ENCODE measurements at places on chromosomes 2 and 18.

GRCh38 chr2:152627351-152627957 lies 89.8 kb downstream of the PRPF40A start:
- DNase-seq: peak; percentile 55

- DNase-seq: no peak
Observed at GRCh38 chr2:36376319-36376765, 20.8 kb downstream of the CRIM1 start.

DNA sequence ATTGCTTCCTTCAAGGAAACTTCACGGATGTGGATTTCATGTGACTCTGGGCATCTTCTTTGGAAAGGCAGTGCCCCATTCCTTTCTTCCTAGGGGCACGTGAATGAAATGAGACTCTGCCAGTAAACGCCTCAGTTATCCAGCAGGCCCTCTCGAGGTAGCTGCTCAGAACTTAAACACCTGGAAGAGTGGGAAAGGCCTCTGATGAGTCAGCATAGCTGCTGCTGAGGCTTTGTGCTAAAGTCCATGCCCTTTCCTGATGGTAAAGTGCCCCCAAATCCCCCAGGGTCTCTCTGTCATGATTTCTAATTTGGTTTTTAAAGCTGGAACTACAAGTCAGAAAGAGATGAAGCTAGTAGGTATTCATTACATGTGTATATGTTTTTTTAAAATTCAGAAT lies 3.8 kb downstream of the SLC1A4 start:
- DNase-seq: no peak

DNA sequence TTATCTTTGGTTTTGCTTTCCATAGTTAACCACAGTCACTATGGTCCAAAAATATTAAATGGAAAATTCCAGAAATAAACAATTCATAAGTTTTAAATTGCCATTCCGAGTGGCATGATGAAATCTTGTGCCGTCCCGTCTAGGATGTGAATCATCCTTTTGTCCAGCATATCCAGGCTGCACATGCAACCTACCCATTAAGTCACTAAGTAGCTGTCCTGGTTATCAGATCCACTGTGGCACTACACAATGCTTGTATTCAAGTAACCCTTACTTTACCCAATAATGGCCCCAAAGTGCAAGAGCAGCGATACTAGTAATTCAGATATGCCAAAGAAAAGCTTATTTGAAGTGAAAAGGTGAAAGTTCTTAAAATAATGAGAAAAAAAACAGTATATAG lies 10.7 kb downstream of the USP34 start:
- peak; percentile 82 for DNase-seq

DNA sequence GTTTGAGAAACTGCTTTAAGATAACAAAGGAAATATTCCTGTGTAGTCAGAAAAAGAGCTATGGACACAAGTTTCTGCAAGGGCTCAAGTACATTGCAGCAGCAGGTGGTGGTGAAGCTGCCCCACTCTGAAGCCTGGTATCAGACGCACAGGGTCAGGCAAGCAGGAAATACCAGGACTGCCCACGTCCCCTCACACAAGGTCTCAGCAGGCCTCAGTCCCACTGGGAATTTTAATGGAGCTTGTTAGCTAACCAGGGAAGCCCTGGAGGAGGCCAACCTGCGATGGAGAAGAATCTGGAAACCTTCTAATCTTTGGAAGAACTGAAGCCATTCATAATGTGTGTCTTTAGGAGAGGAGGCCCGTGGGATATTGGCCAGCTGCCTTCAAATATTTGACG lies 168.3 kb downstream of the UXS1 start:
- DNase-seq: no peak

DNA sequence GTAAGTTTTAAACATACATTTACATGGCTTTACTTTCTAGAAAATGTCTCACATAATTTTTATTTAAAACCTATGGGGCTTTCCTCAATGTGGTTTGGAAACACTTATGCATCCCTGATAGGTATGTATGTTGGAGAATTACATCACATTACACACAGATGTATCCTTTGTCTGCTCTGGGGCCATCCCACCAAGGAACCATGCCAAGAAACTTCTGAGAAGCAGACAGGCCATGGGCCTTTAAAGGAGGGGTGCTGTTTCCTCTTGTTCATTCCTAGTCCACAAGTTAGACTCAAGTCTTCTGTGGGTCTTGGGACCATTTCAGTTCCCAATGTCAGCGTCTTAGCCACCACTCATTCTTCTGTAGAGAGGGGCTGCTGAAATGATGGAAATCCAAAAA lies 162.0 kb upstream of the SETBP1 start:
- no peak for DNase-seq

DNA sequence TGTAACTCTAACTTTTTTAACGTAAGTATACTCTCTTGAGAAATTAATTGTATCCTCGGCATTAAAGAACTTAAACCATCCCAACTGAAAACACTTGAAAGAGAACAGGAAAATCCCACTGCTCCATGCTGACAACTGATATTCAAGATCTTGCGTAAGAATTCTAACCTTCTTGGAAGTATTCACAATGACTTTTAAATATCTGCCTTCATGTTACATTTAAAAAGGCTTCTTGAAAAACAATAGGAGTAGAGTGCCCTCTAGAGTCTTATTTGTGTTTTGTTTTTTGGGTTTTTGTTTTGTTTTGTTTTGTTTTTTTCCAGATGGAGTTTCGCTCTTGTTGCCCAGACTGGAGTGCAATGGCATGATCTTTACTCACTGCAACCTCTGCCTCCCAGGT lies 65.4 kb upstream of the DNAJC10 start:
- DNase-seq: peak; percentile 57

GRCh38 chr2:49286045-49286444 lies 131.7 kb upstream of the FSHR start:
- no peak for DNase-seq

- no peak for DNase-seq
Observed at GRCh38 chr18:50080316-50080715, 114.6 kb downstream of the MYO5B start.

DNA sequence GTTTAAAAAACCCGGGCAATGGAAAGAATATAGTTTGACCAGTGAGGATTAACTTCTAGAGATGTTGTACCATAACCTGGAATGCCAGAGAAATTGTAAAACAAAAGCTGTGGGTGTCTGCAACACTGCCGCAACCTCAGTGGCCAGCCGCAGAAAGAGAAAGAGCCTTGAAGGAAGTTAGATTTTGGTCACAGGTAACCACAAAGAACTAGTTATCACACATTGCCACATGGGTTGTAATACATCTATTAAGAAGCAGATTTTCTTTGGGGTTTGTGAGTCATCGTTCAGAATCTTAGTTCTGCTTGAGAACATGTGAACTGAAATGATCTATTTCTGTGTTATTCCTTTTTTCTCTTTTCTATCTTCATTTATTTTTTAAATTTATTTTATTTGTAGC lies 222.9 kb upstream of the AGAP1 start:
- no peak for DNase-seq

- no peak for DNase-seq
Observed at GRCh38 chr18:56556907-56557306, 81.5 kb downstream of the TXNL1 start.

- no peak for DNase-seq
Observed at GRCh38 chr2:171310889-171311288, 122.9 kb downstream of the METTL8 start.

DNA sequence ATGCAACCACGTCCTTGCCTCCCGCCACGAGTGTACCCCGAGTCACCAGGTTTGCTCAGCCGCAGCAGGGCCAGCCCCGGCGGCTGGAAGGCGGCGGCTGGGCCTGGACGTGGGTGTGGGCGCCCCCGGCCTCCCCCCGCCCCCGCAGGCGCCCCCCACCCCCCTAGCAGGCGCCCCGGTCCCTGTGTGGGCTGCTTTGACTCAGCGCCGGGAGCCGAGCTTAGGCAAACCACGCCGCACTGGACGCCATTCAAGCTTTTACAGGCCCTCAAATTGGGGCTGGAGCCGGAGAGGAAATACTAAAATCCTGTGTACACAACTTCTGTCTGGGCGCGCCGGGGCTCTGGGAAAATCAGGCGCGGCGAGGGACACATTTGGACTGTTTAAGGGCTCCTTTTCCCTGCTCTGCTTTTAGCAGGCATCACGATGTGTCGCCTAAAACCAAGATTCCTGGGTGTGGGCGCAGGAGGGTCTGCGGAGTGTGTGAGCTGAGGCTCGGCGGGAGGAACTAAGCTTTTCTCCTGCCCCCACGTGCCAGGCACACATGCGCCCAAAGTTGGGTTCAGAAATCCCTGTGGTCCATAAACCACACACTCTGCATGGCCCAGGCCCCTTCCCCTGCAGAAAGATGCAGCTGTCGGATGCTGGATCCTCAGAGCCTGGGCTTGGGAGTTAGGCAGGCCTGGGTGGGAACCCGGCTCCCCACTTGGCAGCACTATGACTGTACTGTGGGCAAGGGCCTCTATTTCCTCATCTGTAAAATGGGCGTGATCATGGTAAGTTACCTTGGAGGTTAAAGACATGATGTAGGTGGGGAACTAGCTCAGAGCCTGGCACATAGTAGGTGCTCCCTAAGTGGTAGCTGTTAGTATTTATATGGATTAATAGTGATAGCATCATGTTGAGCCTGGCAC lies 57.6 kb downstream of the ATOH8 start:
- DNase-seq: no peak

- DNase-seq: peak; percentile 83
Observed at GRCh38 chr2:101038455-101039255, 36.6 kb downstream of the RPL31 start.

DNA sequence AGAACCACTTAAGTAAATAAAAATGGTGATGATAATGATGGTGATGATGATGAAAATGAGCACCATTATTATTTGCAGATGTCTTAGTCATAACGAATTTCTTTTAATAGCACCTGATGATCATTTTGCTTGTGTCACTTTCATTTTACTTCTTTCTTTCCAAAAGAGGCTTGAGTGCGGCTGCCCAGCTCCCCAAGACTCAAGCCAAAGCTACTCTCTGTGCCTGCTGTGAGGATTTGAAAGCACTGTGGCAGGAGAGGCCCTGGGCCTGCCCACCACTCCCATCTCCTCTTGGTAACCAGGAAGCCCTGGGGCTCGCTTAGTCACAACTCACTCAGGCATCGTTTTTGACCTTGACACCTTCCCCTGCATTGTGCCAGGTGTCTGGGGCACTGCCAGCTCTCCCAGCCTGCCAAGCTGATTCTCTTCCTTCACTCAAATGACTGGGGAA lies 41.2 kb downstream of the RPL37A start:
- no peak for DNase-seq

GRCh38 chr2:197993363-197993762 lies 189.0 kb downstream of the PLCL1 start:
- no peak for DNase-seq

DNA sequence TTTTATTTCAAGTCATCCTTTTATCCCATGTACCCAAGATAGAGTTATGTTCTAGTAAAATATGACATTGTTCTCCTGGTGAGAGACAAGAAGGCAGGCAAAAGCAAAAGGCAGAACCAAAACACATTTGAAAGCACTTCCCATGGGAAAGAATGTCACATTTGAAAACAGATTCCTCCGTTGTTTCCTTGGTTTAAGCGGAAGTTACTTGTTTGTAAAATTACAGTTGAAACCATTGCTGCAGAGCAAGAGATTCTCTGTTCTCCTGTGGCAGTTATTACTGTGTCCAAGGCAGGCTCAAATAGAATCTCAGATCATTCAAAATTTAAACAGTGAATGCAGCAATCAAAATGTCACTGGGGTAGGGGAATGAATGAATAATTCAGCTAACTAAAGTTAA lies 149.6 kb downstream of the MTCL1 start:
- peak; percentile 65 for DNase-seq

Measured in SK-MEL-5 (cell line).